BJ (cell line): ENCODE measurements at places on chromosomes 3 and 15. TPM values are rescaled to one million over a fixed set of nuclear protein-coding genes. Genes with fewer than 3 reads are reported as not detected.

FBXW12 gene
- not detected in 2 replicates for polyA plus RNA-seq

ADGRG7 gene
- not detected in 2 replicates for polyA plus RNA-seq

GRCh38 chr3:27681249-27681748 lies 40.8 kb downstream of the EOMES start:
- DNase-seq: peak; percentile 41

- DNase-seq: no peak
Observed at GRCh38 chr3:119352863-119353527, 58.8 kb downstream of the ARHGAP31 start.

- no peak for DNase-seq
Observed at GRCh38 chr3:108181172-108181571, 41.1 kb downstream of the IFT57 start.

GRCh38 chr3:10467904-10468612 lies 37.3 kb downstream of the ATP2B2 start:
- DNase-seq: no peak

DNA sequence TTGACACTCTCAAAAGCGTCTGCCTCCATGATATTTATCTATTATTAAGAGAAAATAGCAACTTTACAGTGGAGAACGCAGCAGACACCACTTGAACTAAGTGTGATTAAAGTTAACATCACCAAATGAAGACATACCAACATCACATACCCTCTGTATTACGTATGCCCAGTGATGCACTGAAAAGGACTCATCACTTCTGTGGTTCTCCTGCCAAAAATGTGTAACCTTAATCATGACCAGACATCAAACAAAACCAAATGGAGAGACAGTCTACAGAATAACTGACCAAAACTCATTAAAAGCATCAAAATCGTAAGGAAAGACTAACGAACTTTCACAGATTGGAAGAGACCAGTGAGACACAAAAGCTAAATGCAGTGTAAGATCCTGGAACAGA lies 103.2 kb downstream of the PPP2R3A start:
- peak; percentile 69 for DNase-seq

DNA sequence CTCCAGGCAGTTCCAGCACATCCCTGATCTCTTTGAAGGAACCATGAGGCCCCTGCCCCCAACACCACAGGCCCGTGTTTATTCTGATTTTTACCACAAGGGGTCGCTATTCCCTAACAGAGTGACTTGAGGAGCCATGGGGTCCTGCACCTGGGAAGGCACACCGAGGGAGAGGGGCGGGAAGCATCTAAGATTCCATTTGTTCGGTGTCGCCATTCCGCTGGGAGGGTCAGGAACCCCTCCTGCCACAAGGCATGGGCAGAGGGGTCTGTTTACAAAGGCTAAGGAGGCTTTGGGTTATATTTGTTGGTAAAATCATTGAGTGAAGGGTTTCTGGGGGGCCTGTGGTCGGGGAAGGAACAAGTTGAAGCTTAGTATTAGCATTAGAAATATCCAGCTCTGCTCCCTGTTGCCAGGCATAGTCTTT lies 77.1 kb downstream of the WDR76 start:
- DNase-seq: no peak

DNA sequence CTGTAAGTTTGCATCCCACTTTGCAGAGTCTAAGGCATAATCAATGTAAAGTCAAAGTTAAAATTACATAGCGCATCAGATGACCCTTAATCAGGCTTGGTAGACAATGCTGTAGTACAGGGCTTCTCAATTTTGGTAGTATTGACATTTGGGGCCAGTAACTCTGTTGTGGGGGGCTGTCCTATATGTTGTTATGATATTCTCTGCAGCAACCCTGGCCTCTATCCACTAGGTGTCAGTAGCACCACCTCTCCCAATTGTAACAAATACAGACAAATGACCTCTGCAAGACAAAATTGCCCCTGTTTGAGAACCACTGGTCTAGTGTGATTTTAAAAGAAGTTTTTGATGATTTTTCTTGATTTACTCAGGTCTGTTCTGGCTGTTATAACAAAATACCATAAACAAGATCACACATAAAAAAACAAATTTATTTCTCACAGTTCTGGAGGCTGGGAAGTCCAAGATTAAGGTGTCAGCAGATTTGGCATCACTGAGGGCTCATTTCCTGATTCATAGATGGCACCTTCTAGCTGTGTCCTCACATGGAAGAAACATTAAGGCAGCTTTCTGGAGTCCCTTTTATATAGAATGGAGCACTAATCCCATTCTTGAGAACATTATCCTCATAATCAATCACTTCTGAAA lies 37.6 kb upstream of the SLC9A9 start:
- DNase-seq: no peak
